ENCODE measurements at places on chromosomes 11 and 22.

GRCh38 chr11:69376155-69377028 lies 82.4 kb downstream of the MYEOV start:
- DNase-seq, result no peak

GRCh38 chr11:115503083-115503885 lies 931 bp downstream of the CADM1 start:
- peak; percentile 39 for DNase-seq

- DNase-seq, result no peak
Observed at GRCh38 chr11:113167599-113167998, 146.8 kb upstream of the TTC12 start.

GRCh38 chr11:9756878-9757277 lies 93.0 kb downstream of the SWAP70 start:
- no peak for DNase-seq

DNA sequence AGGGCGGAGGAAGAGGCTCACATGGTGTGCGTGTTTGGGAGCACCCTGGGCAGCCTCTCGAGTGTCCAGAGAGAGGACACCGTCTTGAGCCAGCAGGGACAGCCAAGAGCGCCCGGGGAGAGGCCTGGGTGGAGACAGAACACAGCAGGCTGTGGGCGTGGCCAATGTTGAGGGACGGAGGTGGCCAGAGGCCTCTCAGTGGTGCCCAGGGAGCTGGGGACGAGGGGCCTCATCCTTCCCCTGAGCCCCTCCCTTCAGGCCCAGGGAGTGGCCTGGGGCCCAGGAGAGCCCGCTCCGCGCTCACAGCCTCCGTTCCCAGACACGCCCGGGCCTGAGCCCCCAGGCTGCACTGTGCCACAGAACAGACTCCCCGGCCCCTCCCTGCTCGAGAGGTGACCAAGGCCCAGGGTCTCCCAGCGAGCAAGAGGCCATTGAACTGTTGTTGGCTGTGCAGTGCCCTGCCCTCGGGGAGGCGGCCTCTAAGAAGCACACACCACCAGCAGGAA lies 48.4 kb downstream of the CDKN1C start:
- DNase-seq, result peak; percentile 50

GRCh38 chr11:79052544-79052943 lies 388.3 kb downstream of the TENM4 start:
- DNase-seq, result no peak

- no peak for DNase-seq
Observed at GRCh38 chr11:63511048-63511748, 5.3 kb downstream of the LGALS12 start.

- DNase-seq, result no peak
Observed at GRCh38 chr11:102580185-102580951, 44.8 kb downstream of the MMP20 start.

GRCh38 chr11:101528541-101528940 lies 55.3 kb downstream of the TRPC6 start:
- no peak for DNase-seq

DNA sequence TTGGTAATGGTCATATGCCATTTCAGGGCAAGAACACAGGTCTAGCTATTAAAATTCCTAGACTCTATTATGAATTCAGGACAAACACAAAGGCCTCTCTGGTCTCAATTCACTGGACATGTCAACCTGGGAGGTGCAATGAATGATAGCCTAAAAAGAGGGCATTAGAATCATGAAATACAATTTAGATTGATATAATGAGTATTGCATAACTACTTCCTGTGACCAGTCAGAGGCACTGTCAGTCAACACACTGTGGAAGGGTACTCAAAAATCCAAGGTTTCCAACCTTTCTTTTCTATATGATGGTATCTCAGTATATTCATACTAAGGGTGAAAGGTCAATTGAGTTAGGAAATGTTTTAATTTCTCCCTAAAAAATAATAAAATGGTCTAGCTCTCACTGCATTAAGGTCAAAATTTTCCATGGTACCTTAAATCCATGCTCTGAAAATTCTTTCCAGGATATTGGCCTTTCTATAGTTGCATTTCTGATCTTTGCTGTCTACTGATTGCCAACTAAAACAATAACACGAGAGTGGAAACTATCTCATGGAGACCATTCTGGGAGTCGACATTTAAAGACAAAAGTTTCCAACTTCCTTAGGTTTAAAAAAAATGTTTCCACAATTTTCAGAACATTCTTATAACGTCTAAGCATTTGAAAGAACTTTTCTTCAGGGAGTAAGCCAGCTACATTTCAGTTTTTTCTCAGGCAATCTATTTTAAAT lies 81.7 kb upstream of the APOA1 start:
- DNase-seq, result no peak

- no peak for DNase-seq
Observed at GRCh38 chr11:76159983-76160661, 46.2 kb downstream of the WNT11 start.

DNA sequence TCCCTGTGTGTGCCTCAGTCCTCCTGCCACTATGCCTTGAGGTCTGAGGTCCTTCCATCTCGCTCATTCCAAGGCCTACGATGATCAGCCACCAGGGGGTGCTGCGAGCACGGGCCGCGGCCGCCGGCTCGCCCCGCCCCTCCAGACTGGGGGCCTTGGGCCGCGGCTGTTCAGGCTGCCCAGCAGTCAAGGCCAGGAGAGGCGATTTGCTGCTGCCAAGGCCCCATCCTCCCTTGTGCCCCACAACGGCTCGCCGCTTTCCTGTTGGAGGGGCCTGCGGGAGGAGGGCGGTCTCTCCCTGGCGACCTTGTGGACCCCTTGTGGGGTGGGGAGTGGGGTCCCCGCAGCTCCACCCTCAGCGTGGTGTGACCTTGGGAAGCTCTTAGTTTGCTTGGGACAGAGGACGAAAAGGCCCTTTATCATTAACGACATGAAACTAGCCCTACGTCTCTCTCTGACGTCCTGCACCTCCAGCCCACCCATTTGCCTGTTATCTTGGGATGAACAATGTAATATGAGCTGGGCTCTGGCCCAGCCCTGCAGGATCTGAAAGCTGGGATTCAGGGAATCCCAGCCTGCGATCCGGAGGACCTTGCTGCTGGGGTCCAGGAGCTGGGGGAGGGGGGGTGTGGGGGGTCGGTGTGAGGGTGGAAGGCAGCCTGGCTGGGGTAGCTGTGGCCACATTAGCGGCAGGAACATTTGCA lies 5.3 kb upstream of the GALR3 start:
- DNase-seq, result peak; percentile 69

Data from AG10803 (cell line).